Metanephros (tissue), 2 donors: ENCODE measurements at places on chromosomes 6 and 20. TPM values are rescaled to one million over a fixed set of nuclear protein-coding genes. Genes with fewer than 3 reads are reported as not detected.

Gene GNRH2
- total RNA-seq, result not detected

Gene FAM83B
- total RNA-seq, result 13.4 TPM

Gene SOBP
- 20.4 TPM for total RNA-seq

Gene HLA-DRA
- total RNA-seq, result 136 TPM

Gene RNF182
- 1.4 TPM for total RNA-seq

Gene RAET1G
- 1.1 TPM for total RNA-seq

Gene ZNF341
- 3.1 TPM for total RNA-seq

Gene NINL
- 27.0 TPM for total RNA-seq

Gene OR2H2
- total RNA-seq, result not detected

Gene COL19A1
- 4.5 TPM for total RNA-seq

Gene HSP90AB1
- total RNA-seq, result 440 TPM
